Suprapubic skin (tissue), 4 donors: ENCODE measurements at places on chromosomes 12 and 14. TPM values are rescaled to one million over a fixed set of nuclear protein-coding genes. Genes with fewer than 3 reads are reported as not detected.

- DNase-seq, result no peak
These were observed 528.5 kb downstream of the BCL11B start for GRCh38 chr14:98743536-98743935.

GRCh38 chr14:21039585-21040369 is 2.4 kb upstream of the RNASE7 start:
- no peak for DNase-seq

SRRM4 gene
- not detected for total RNA-seq

GRCh38 chr12:109310247-109311125 is 1.4 kb upstream of the FOXN4 start:
- DNase-seq, result no peak

DNA sequence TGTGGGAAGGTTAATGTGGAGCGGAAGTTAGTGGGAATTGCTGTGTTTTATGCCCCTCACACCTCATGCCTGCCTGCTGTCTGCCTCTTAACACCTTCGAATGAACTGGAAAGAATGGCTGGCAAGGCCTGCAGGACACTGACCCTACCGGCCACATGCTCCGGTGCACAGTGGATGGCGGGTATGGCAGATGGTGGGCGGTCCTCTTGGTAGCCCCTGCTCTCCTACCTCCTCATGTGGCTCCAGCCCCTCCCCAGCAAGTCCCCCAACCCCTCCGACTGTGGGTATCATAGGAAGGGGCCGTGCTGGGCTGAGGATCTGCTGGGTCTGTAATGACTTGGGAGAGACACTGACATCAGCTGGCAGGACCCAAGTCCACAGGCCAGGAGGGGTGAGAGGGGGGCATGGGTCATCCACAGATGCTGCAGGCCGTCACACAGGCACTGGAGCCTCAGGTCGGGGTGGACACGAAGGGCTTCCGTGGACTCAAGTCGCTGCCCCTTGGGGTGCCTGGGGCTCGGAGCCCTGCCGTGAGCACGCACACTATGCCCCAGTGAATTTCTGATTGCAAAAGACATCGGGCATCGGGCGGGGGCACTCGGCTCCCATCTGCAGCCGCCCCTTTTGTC is 77.4 kb downstream of the KIF26A start:
- no peak for DNase-seq

SDS gene
- total RNA-seq, result not detected
